Naive thymus-derived CD4-positive, alpha-beta T cell (primary cell): ENCODE measurements at places on chromosomes 5 and 9. TPM values are rescaled to one million over a fixed set of nuclear protein-coding genes. Genes with fewer than 3 reads are reported as not detected.

GRCh38 chr5:141675672-141676071 is 6.4 kb downstream of the ARAP3 start:
- DNase-seq, result no peak

PCDHA12 gene
- not detected for total RNA-seq

DNA sequence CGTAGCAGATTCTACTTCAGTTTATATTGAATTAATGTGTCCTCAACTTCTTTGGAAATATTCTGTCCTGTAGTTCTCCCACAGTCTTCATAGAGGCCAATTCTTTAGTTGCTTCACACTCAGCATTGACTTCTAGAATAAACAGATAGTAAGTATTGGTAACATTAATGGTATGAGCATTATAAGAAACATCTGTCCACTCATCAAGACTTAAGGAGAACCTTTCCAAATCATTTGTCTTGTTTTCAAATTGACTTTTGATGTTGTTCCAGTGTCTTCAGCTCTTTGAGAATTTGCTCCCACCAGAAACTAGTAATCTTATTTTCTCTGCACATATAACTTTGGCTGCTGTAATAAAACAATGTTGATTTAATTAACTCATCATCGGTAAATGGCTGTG is 18.3 kb downstream of the RANBP17 start:
- DNase-seq, result no peak

- DNase-seq, result no peak
Measured at GRCh38 chr5:118894709-118895108, 93.6 kb downstream of the DTWD2 start.

GRCh38 chr9:5205071-5205470 is 19.6 kb upstream of the INSL6 start:
- DNase-seq, result no peak
